Endodermal cell (in vitro differentiated cells): ENCODE measurements at places on chromosomes 2 and 18.

GRCh38 chr2:143928613-143929012 lies 591.3 kb downstream of the ZEB2 start:
- no peak for DNase-seq

GRCh38 chr18:26526128-26526965 lies 22.0 kb downstream of the KCTD1 start:
- DNase-seq = peak; percentile 68

DNA sequence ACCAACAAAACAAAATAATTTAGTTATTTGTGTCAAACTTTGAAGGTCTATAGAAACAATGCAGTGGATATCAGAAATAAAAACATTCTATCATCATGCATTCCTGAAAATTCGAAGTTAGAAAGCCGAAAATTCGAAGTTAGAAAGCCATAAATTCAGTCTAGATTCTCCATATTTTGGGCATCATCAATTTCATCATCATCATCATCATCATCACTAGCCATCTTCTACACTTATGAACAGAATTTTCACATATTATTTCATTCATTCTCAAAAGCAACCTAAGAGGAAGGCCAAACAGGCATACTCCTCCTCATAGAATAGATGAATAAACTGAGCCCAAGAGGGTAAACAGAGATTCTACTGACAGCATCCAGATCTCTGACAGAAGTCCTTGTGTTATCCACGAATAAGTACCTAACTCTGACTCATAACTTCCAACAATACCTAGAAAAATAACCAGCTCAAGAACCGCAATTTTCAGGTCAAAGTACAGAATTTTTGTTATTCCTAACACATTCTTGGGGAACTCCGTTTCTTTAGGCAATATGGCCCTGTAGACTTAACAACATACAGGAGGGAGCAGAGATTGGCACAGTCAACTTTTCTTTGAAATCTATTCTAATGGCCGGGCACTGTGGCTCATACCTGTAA lies 84.7 kb downstream of the TCF4 start:
- no peak for DNase-seq

- peak; percentile 21 for DNase-seq
Observed at GRCh38 chr2:231332388-231332787, 63.1 kb upstream of the B3GNT7 start.

DNA sequence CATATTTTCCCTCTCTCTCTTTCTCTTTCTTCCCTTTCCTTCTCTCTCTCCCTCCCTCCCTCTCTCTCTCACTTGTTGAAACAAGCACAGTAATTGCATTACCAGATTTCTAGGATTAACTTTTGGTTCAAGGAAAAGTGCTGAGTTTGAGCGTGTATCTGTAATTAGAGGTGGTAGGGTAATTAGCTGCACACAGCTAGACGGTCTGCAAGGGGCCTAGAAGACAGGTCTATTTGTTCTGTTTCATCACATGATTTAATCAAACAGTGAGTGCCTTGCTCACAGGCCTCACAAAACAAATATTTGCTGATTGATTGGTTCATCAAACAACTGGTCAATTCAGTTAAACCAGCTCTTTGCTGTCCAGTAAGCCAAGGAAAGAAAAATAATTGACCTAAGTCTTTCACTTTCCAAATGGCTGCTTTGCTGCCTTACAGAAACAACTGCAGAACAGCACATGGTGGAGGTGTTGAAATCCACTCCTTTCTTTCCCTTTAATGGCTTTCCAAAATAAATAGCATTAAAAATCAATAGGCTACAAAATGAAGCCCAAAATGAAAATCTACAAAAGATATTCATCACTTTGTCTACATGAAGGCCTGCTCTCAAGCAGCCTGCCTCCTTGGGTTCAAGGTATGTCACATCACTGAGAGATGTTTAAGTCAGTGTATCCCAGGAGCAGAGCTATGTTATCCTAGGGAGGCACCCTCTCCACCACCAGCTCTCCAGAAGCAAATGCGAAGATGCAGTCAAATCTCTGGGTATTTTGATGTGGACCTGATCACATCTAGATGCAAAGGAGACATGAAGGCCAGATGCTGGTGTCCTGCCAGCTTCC lies 264.4 kb upstream of the SIX2 start:
- DNase-seq = no peak
